ENCODE measurements at places on chromosomes 6 and 20.

DNA sequence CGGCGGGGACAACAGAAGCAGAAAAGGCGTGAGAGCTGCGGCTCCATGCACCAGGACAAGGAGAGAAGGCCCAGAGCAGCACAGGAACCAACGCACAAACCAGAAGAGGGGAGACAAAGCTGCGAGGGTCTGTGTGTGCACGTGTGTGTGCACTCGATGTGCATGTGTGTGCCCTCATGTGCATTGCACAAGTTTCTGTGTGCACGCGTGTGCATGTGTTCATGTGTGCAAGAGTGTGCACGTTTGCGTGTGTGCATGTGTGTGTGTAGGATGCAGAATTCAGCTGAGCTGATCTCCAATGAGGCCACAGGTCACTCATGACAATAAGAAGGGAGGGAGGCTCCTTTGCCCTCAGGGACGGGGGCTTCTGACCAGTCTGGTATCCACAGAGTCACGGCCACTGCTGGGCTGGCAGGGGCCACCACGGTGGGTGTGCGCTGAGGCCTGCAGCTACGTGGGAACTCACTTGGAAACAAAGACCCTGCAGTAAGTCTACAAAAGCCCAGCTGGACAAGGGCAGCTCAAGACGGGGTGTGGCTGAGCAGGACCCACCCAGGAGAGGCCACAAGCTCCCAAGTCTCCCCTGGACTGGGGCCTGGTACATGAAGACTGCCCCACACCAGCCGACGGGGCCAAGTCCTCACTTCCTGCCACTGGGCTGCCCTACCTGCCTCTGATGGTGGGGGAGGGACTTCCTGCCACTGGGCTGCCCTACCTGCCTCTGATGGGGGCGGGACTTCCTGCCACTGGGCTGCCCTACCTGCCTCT is 48.1 kb upstream of the CHRNA4 start:
- no peak for DNase-seq

GRCh38 chr20:63013207-63013606 is 6.4 kb upstream of the BHLHE23 start:
- no peak for DNase-seq

GRCh38 chr6:122730775-122731386 is 48.6 kb upstream of the FABP7 start:
- DNase-seq, result no peak

DNA sequence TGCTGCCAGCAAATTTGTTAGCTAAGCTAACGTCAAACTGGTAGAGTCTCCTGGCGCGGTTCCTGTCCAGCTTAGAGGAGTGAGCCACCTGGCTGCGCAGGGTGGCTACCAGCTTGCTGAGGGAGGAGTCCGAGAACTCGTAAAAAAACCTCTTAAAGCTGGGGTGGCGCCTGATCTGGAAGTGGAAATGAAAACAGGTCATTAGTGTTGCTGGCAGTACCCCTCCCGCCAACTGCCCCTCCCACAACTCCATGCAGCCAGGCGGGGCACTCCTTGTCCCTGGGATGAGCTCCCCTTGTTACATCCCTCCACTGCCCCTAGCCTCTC is 17.3 kb downstream of the BNIP5 start:
- no peak for DNase-seq

GRCh38 chr6:95846652-95847051 is 169.1 kb upstream of the FUT9 start:
- DNase-seq, result no peak

DNA sequence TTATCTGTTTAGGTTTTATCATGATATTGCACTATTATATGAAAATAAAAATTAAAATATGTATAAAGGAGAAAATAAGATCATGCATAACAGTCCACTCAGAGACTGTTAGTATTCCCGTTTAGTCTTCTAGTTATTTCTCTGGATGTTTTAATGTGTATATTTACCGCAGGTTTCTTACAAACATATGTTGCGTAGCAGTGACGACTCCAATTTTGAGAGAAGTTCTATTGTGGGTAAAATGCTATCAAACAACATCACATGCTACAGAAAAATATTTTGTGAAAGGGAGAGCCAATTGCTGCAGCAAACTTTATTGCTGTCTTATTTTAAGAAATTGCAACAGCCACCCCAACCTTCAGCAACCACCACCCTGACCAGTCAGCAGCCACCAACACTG is 72.4 kb upstream of the NXT1 start:
- DNase-seq, result no peak

DNA sequence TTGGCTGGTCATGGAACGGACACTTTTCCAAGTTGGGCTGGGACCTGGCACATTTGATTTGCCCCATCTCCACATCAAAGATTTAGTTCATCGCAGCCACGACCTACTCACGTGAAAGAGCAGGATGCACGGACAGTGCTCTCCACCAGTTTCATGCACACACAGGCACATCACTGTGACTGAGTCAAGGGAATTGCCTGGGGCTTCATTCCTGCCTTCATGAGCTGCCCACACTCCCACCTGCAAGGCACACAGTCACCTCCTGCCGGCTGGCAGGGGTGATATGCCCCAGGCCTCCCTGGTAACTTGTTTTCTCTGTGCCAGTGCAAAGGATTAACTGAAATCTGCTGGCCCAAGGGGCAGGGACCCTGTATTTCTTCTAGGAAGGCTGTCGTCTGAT is 23.3 kb upstream of the CST1 start:
- DNase-seq, result no peak
